ENCODE measurements at places on chromosomes 4 and X.

DNA sequence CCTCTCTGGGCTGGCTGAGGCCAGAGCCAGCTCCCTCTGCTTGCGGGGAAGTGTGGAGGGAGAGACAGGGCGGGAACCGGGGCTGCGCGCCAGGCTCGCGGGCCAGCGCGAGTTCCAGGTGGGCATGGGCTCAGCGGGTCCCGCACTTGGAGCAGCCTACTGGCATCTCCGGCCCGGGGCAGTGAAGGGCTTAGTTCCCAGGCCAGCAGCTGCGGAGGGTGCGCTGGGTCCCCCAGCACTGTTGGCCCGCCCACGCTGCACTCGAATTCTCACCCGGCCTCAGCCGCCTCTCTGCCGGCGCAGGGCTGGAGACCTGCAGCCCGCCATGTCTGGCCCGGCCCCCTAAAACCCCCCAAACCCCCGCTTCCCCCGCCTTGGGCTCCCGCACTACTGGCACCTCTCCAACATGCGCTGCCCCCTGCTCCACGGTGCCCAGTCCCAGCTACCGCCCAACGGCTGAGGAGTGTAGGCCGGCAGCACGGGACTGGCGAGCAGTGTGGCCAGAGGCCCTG is 33.8 kb upstream of the FAT4 start:
- DNase-seq, result no peak

- DNase-seq, result no peak
These were observed 3.3 kb upstream of the NKX3-2 start for GRCh38 chr4:13547485-13548041.

DNA sequence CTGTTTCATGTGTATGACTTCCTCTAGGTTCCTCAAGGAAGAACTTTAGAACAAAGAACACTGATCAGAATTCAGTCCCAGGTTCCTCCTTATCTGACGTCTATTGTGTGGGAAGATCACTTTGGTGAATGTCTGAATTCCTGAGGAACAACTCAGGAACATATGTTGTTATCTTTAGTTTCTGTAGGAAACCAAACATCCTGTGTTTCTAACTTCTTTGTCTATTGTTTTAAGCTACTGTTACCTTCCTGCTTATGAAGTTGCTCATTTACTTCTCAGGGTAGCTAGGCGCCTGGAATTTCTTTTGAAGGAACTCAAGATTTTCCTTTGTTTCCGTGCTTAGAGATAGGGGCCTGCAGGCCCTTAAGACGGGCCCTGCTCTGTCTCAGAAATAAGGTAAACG is 46.2 kb downstream of the MAGEB5 start:
- no peak for DNase-seq

DNA sequence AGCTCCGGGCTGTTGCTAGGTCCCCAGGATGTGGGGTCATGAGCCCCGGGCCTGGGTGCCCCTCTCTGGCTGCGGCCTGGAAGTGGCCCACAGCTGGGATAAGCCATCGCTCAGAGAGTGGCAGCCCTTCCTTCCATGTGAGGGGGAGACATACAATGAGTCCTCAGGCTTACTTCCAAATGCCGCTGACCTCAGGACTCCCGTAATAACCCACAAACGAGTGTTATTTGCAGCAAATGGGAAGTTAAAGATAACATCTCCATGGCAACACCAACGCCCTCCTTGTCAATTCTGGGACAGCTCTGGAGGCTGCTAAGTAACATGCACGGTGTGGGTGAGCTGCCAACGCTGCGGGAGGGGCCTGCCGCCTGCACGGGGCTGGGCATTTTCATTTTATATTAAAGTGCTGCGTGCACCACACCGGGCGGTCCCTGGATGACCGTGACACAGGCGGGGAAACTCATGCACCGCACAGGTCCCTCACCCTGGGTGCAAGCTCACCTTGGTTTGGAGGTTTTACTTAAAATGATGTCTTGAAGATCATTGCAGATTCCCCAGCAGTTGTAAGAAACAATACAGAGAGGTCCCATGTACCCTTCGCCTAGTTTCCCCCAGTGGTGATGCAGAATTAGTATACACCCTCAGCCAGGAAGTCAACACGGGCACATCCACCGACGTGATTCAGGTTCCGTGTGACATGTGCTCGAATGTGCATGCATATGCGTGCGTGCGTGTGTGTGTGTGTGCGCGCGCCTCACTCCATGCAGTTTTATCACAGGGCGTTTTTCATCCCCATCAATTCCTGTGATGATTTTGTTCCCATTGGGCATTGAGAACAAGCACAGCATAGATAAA is 79.4 kb downstream of the ABLIM2 start:
- DNase-seq, result no peak

DNA sequence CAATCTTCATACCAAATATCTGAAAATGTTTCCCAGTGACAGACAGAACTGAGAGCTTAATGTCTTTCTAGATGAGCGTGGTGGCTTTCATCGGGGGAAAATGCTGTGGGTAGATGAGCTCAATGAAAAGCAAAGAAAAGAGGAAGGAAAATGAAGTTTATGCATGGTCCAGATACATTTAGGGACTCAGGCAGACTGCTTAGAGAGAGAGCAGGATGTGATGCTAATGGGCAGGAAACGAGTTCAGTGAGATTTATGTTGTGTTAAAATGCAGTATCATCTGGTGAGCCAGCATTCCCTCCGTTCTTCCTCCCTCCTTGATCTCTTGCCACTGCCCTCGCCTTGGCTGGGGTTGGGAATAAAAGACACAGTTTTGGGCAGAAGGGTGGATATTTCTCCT is 229.2 kb downstream of the GBA3 start:
- DNase-seq, result no peak

- no peak for DNase-seq
These were observed 67.4 kb downstream of the IRF2 start for GRCh38 chr4:184406958-184407391.

DNA sequence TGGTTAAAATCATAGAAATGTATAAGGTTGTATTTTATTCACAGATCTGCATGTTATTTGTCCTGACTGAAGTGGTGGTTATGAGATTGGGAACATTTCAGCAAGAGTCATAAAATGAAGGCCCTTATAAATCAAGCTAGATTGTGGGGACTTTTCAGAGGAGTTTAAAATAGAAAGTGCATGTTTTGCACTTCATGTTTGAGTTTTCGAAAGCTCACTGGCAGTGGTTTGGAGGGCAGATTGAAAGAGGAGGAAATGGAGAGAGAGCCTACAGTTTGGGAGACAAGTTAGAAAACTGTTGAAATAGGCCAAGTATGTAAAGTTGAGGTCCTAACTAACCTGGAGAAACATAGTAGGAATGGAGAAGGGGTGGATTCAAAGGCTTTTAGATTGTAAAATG is 124.9 kb downstream of the KDM6A start:
- no peak for DNase-seq

- DNase-seq, result no peak
These were observed 23.6 kb downstream of the KLF3 start for GRCh38 chr4:38687571-38688011.

GRCh38 chr4:151627491-151627890 is 133.3 kb downstream of the GATB start:
- no peak for DNase-seq

DNA sequence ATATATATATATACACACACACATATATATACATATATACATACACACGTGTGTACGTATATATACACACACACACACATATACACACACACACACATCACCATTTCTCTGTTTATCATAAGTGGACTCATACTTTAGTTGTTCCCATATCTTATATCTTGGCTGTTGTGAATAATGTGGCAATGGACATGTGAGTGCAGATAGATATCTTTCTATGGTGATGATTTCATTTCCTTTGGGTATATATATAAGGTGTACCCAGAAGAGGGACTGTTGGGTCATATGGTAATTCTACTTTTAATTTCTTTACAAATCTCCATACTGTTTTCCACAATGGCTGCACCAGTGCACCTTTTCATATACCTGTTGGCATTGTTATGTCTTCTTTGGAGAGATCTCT is 105.9 kb downstream of the LARP1B start:
- DNase-seq, result no peak

DNA sequence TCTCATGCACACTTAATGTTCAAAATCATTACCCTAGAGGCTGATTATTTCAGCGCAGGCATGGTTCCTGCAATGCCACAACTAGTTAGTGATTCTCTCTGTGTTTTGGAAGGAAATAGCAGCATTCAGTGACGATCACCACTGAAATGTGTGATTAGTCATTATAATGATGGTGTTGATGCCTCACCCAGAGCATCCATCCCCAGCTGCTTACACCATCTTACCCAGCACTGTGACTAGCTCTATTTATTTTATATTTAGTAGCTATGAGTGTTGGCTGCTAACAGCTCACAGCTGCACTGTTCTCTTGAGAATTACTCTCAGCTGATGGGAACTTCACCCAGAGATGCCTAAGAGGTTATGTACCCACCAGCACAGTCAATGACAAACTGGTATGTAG is 60.5 kb upstream of the TSPAN7 start:
- DNase-seq, result no peak

DNA sequence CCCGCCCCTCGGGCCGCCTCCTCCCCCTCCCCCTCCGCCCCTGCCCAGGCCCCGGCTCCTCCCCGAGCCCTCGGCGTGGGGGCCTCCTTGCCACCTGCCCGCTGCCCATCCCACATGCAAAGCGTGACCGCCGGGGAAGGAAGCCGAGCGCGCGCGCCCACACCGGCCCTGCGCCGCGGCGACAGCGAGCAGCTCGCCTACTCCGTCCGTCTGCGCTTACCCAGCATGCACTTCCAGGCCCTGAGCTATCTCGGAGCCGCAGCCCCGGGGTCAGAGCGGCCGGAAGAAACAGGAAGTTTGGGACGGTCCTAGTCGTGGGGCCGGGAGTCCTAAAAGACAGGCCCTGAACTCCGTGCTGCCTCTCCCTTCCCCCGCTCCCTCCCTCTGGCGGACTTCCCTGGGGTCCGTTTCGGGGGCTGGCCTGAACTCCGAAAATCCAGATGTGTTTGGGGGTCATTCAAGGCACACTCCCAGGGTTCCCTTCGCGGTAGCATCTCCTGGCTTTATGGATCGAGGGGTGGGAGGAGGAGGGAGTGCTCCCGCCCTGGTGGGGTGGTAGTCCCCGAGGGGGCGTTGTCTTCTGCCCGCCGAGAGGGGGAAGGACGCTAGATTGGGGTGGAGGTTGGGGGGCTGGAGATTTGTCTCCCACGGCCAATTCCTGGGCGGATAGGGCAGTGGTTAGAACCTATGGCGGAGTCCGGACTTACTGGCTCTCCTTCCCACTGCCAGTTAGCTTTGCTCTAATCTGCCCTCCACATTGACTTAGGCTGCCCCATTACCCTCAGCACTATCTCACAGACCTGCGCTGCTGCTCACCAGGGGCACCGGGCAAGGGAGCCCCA is 25.0 kb upstream of the BCORL1 start:
- DNase-seq, result no peak

- no peak for DNase-seq
These were observed 10.0 kb downstream of the PARM1 start for GRCh38 chr4:74942918-74943253.

- DNase-seq, result no peak
These were observed 80.1 kb upstream of the MXRA5 start for GRCh38 chrX:3426552-3426951.

DNA sequence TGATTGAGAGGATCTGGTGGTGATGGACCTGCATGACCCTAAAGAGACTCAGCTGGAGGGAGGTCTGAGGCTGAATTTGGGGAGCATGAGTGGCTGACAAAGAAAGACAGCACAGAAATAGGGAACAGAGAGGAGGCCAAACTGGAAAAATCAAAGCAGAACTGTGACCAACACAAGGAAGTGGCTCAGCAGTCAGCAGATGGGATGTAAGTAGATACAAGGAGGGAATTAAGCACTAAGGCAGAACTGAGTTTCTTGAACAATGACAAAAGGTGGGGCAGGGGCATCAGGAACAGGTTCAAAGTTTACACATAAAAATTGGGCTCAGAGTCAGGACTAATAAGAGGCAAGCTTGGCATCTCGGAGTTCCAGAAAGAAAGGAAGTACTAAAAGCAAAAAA is 144.3 kb upstream of the KLF3 start:
- no peak for DNase-seq

DNA sequence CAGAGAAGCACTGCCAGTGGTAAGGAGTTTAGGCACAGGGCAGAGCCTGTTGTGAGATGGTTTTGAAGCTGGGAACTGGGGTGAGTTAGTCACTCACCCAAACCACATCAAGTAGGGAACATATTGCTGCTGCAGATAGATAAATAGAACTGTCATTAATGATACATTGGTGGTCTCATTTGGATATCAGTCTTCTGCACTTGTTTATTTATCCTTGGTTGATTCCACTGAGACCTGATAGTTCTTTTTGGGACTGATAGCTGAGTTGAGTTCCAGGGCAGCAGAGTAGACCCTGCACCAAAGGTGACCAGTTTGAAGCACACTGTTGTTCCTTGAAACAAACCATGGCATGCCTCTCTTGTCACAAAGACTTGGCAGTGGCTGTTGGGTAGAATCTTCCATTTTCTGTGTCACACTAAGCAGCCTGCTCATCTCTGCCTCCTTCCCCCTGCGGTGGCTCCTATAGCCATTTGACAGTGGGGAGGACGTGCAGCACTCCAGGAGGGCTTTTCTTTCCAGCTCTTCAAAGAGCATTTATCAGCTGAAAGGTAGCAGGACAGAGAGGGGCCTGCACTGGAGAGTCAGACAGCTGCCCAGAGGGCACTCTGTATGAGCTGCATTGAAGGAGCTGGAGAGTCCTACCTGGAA is 59.7 kb upstream of the TMEM164 start:
- no peak for DNase-seq

DNA sequence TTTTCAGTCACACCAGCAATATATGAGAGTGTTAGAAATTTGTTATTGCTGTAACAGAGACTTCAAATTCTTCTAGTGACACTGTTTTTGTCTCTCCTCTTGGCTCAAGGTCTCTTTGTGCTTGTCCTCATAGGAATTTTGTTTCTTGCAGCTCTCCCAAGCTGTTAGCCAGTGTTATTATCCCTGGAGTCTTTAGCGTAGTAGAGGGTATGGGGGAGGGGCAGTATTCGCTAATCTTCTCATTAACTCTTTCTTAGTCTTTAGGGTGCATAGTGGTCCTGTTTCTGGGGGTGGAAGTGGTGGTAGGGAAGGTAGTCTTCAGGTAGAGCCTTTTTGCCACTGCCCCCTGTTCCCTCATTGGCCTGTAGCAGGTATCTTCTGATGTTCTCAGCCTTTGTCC is 79.4 kb downstream of the JADE3 start:
- DNase-seq, result no peak

DNA sequence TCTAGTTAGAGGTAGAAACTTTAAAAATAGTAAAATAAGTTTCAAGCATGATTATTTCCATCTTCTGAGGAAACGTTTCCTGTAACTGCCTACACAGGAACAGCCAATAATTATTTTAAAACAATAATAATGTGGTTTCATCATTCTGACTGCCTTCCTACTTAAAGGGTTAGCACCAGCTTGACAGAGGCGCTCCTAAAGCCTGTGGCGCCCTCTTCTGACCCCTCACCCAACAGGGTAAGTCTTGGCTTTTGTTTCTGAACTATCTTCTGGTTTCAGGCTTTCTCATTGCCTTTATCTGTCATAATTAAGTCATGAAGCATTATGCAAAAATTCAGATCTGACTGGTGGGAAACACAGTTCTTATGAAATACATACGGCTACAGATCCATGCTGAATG is 96.7 kb downstream of the ITM2A start:
- DNase-seq, result peak; percentile 71

Data from CD4-positive, alpha-beta memory T cell (primary cell).